Fibroblast of upper back skin (primary cell): ENCODE measurements at places on chromosomes 13 and 19.

- DNase-seq = peak; percentile 67
Measured at GRCh38 chr13:47890146-47890814, 110.8 kb downstream of the SUCLA2 start.

DNA sequence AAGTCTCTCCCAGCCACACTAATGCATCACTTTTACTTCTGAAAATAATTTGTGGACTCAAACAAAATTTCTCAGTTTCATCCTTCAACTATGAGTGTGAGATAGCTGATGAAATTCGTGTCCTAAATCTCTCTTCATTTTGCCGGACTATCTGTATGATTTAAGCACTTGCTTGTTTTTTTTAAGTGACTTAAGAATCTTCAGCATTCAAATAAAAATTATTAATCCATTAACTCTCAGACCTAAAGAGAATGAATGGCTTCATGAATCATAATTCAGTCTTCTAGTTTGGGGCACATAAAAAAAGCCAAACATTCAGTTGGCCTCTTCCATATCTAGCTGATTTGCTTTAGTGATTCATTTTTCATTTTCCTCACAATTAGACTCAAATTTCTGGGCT lies 579.5 kb downstream of the DCT start:
- DNase-seq = peak; percentile 48

DNA sequence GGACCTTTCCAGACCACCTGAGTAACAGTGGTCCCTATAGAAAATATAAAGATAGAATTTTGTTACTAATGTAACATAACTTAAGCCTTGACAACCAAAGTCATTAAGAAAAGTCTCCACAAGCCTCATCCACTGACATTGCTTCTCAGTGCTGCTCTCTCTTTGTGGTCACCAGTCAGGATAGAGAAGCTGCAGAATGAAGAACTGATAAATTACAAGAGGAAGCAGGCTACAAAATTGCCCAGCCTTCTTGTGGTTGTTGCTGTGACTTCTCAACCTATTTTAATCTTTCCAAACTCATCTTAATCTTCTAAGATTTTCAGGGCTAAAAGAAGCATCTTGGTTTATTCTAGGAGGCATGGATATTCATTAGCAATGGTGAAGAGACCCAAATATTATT lies 343.8 kb downstream of the MZT1 start:
- no peak for DNase-seq

- no peak for DNase-seq
Measured at GRCh38 chr19:29576046-29576606, 30.0 kb upstream of the POP4 start.

DNA sequence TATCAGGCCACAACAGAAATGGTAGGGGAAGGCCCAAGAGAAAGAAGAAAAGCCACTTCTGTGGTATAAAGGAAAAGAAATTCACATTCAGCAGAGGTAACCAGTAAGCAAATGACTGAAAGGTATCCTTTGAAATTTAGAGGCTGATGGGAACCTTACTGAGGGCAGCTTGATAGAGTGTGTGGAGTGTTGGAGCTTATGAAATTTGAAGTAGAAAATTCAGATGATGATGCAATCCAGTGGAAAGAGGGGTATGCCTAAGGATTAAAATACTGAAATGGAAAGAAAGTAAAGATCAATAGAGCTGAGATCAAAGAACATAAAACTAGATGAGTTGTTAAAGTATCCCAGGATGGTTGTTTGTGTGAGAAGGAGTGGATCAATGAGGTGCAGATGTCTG lies 42.8 kb upstream of the RFXAP start:
- no peak for DNase-seq

- DNase-seq = peak; percentile 48
Measured at GRCh38 chr13:72390909-72391308, 336.5 kb downstream of the MZT1 start.

GRCh38 chr19:40639638-40639982 lies 38.4 kb downstream of the LTBP4 start:
- DNase-seq = no peak

DNA sequence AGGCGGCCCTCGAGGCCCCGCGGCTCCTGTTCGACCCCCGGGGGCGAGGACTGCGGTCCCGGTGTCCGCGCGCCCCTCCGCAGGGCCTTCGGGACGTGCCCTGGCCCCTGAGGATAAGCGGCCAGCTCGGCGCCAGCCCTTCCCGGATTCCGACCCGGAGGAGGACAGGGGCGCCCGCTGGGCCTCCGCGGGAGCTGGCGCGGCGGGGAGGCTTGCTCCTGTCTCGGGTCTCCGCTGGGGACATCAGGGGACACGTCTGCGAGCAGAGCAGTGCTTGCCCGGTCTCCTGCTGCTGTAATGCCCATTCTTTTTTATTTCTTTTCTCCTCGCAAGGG lies 829 bp downstream of the B3GLCT start:
- no peak for DNase-seq

- DNase-seq = no peak
Measured at GRCh38 chr13:110512198-110512740, 49.3 kb downstream of the RAB20 start.

- no peak for DNase-seq
Measured at GRCh38 chr13:29855784-29856183, 5.4 kb upstream of the UBL3 start.

DNA sequence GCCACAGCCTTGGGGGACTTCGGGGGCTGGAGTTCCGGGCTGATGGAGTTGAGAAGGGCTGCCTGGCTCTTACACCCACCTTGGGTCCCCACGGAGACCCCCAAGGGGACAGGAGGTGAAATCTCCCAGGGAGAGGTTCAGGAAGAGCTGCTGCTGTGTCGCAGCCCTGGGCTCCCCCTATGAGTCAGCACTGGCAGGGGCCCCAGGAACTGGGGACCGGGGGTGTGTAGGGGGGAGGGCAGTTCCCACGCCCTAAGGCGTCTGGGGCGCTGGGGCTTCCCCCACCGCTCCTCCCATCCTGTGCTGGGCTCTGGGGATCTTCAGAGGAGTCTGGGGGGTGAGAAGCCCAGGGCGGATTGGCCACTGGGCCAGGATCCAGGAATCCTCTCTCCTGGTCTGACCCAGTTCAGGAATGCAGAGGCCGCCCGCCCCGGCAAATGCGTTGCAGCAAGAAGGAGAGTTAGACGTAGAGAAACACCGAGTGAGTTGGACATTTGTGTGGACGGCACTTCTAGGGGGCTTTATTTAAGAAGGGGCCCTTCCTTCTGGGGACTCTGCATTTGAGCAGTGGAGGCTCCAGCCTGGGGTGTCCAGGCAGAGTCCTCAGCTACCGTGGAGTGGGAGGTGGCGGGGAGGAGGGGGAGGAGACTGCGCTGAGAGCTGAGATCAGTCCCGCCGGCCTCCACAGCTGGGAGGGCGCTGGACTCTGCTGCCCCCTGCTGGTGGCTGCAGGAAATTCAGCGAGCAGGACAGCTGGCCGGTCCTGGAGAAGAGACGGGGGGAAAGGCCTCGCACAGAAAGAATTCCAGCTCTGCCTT lies 15.0 kb upstream of the NANOS3 start:
- DNase-seq = peak; percentile 94

DNA sequence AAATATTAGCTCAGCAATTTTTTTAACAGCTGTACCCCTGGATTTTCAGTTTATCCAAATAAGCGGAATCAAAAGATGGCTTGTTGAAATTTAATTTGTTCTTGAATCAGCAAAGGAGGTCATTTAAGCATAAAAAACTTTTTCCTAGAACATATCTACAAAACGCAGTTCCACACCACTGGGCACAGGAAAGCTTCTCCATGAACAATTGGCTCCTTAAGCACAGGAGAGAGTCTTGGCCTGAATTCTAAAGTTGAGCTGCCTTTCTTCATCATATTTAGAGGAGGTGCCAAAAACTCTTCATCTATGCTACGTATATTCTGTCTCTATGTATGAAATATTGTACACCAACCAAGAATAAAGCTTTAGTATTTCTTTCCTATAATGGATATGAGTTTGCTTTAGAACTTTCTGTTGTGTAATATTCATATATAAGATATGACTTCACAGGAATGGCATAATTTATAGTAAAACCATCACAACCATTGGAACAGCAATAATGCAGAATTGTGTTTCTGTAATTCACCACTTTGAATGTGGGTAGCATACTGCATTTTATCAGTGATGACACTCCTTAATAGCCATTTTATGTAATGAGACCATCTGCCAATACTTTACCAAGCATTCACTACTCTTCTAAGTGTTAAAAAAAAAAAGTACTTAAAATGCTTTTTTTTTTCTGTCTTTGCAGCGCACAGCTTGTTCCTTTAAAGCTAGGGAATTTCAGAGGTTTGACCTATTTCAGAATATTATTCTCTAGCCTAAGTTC lies 263.7 kb downstream of the SLITRK6 start:
- no peak for DNase-seq

- DNase-seq = no peak
Measured at GRCh38 chr19:29735829-29736228, 20.8 kb upstream of the C19orf12 start.

GRCh38 chr13:23845105-23845725 lies 44.0 kb downstream of the MIPEP start:
- no peak for DNase-seq

- no peak for DNase-seq
Measured at GRCh38 chr19:40393894-40394815, 4.2 kb upstream of the HIPK4 start.

DNA sequence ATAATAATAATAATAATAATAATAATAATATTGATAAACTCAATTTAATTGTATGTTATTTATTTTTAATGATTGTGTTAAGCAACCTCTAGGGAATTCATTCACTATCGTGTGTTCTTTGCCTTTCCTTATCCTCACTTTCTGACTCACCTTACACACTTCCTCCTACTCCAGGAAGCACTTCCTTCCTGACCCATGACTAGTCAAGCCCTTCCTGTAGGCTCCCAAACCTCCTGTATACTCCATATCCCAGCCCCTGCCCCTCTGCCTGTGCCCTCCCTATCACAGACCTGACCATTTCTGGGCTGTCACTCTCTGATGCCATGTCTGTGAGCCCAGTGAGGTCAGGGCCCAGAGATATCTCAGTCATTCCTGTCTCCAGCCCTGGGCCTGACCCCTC lies 7.6 kb downstream of the LGALS4 start:
- DNase-seq = no peak

- DNase-seq = peak; percentile 76
Measured at GRCh38 chr19:5850743-5851293, 431 bp downstream of the FUT3 start.

DNA sequence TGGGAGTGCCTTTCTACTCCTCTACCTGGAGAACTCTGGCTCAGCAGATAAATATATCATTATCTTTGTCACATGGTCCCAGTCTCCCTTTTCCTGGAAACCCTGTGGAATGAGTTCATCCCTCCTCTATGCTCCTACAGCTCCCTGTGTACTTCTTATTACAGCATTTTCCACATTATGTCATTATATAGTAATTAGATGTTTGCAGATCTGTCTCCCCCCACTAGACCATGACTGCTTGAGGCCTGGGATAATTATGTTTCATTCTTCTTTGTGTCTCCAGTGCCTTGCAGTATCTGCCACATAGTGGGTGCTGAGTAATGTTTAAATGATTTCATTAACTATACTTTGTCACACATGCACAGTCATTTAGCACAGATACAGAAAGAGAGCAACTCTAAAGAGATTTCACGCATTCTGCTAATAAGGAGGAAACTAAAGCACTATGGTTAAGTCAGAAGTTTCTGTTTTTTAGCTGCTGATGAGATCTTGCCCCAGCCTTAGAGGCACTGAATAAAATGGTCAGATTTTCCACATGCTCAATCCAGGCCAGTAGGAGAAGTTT lies 66.1 kb upstream of the DIAPH3 start:
- peak; percentile 4 for DNase-seq

GRCh38 chr19:955803-956765 lies 28.1 kb upstream of the WDR18 start:
- no peak for DNase-seq

DNA sequence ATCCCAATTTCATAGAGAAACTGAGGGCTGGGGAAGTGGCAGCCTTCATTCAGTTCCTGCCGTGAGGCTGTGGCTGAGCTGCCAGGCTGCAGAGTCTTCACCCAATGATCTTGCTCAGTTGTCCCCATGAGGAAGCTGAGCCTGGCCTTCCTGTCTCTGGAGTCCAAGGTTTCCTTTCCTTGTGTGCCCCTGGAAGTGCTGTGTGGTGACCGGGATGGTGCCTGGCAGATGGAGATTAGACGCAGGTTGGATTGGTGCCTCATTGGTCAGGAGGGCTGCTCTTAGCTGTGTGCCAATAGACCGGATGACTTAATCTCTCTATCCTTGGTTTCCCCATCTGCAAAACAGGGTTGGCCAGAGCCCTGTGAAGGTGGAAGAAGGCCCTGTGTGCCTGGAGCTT lies 24.6 kb downstream of the DNM2 start:
- no peak for DNase-seq

GRCh38 chr13:42484386-42484785 lies 89.6 kb upstream of the TNFSF11 start:
- no peak for DNase-seq

DNA sequence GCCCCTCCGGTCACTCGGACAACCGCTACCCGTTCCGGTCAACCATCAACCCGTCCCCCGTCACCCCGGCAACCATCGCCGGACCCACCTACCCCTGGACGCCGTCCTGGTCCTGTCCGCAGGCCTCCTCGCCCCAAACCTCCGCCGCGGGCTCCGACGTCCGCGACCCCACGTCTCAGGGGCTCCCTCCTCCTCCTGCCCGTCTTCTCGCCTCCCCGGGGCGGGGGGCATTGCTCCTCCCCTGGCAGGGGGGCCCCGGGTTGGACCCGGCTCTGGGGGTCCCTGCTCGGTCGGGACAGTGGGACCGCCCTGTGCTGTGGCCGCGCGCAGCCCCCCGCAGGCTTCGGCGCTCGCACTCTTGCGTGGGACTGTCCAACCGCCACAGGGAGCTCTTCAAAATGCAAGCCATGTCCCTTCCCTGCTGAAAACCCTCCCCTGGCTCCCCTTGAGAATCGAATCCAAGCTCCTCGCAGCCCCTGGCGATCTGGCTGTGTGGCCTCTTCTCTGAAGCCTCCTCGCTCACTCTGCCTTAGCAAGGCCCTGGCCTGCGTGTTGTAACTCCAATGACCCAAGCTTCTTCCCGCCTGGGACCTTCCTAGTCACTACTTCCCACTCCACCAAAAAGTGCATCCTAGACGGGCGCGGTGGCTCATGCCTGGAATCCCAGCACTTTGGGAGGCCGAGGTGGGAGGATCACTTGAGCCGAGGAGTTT lies 8.4 kb downstream of the EPHX3 start:
- no peak for DNase-seq

- DNase-seq = no peak
Measured at GRCh38 chr13:40381935-40382764, 284.3 kb downstream of the FOXO1 start.

DNA sequence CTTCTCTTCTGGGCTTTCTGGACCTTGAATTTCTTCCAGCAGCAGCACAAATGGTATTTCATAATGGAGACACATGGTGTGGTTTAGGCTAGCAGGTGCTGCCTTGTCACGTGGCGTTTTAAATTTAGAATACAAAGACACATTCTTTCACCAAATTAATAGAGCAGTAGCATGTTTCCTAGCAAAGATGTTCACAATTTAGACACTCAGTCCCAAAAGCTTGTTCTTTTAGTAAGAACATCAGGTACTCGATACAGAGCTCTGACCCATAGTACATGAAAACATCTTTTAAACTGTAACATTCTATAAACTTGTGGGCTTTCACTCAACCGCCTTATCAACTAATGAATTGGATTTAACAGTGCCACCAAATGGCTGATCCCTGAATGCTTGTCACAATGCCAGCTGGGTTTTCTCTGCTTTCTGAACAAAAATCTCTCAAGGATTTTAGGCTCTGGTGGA lies 290.1 kb downstream of the DCLK1 start:
- DNase-seq = peak; percentile 20
